ENCODE measurements at places on chromosomes 7 and 10.

DNA sequence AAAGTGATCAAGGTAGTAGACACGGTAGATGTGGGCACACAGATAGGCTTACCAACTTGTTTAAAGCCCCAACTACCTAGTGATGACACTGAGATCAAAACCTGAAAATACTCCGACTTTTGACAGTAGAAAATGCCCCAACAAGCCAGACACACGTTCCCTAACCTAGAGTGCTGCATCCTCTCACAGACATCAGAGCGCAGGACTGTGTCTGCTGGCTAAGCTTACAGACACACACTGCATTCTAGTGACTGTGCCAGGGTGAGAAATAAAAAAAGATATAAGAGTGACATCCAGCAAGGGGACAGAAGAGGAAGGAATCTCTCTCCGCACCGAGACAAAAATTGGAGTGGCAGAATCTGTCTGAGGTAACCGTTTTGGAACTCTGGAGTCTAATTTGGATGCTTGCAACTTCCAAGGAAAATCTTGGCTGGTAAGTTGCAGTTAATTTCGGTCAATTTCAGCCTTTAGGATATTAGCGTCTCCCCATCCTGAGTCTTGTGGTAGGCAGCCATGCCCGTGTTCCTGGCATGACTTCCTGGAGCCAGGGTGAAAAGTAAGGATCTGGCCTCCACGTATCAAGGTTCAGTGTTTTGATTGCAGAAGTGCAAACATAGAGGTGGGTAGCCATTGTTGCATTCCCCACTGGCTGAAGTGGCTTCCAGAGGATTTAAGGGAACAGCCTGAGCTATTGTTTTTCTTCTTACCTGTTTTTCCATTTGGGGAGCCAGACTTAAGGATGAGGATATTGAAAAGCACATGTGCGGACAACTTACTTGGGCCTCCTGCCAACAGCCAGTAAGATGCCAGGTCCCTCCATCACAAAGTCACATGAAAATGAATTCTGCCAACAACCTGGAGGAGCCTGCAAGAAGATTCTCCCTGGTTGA is 124.1 kb downstream of the SMURF1 start:
- DNase-seq, result no peak

DNA sequence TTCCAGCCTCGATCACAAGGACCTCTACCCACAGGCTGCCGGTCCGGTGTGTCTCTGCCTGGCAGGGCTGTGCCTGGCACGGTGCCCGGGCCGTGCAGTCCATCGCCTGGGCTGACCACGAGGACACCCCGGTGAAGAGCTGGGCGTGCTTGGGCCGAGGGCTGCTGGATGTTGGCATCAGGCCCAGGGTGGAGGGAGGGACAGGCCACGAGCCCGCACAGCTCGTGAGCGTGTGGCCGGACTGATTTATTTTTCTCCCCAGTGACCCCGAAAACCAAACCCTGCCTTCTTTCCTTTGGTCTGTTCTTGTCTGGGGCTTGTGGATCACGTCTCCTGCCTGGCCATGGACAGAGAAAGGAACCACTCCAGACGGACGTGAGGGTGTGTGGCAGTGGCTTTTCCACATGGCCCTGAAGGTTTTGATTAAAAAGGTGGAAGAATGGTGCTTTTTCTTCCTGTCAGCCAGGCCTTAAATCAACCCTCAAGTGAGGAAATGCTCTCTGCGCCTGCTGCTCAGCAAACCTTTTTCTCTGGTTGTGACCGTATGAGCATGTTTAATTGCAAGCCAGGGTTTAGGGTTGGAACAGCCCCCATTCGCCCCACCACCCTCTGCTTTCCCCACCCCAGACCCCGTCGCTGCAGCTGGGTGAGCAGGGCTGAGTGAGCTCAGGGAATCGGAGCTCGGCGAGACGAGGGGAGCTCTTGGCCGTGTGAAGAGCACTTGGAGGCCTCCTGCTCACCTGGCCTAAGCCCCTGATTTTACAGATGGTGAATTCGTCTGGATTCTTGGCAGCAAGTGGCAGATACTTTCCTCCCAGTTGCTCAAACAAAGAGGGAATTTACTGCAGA is 130.1 kb downstream of the RGS10 start:
- peak; percentile 81 for DNase-seq

DNA sequence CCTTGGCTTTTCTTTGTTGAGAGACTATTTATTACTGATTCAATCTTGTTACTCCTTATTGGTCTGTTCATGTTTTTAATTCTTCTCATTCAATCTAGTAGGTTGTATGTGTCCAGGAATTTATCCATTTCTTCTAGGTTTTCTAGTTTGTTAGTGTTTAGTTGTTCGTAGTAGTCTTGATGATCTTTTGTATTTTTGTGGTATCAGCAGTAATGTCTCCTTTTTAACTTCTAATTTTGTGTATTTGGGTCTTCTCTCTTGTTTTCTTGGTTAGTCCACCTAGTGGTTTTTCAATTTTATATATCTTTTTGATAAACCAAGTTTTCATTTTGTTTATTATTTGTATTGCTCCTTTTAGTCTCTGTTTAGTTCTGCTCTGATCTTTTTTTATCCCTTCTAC is 546.9 kb upstream of the TPK1 start:
- DNase-seq, result no peak

GRCh38 chr10:52814506-52814905 is 41.9 kb upstream of the MBL2 start:
- no peak for DNase-seq

GRCh38 chr7:4951903-4952636 is 6.9 kb downstream of the MMD2 start:
- DNase-seq, result no peak

DNA sequence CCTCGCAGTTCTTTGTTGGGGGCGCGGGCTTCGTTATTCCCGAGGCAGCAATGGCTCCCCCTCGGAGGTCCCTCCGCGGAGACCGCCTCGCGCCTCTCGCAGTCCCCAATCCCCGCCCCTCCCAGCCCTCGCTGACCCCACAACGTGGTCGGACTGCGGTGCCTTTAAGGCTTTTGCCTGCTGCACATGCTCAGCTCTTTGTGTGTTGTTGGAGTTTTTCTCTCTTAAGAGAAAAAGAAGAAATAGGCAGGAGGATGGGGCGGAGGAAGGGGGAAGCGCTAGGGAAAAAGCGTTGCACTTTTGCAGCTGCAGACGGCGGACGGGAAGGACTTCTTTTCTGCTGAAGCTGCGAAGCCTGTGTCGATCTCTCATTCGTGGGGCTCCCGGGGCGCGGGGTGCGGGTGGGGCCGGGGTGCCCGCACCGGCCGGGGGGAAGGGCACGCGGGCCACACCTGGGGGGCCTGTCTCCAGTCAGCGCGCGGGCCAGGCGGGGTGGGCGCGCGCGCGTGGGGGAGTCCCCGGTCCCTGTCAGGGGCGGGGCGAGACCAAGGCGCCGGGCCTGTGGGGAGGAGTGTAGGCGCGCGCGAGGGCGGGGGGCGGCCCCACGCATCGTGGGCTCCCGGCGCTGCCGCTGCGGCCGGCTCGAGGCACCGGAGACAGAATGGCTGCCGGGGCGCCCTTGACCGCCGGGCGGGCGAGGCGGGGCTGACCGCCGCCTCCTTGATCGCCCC is 445 bp upstream of the ATRNL1 start:
- peak; percentile 83 for DNase-seq

- no peak for DNase-seq
Measured at GRCh38 chr7:96328016-96328415, 6.1 kb upstream of the SLC25A13 start.

DNA sequence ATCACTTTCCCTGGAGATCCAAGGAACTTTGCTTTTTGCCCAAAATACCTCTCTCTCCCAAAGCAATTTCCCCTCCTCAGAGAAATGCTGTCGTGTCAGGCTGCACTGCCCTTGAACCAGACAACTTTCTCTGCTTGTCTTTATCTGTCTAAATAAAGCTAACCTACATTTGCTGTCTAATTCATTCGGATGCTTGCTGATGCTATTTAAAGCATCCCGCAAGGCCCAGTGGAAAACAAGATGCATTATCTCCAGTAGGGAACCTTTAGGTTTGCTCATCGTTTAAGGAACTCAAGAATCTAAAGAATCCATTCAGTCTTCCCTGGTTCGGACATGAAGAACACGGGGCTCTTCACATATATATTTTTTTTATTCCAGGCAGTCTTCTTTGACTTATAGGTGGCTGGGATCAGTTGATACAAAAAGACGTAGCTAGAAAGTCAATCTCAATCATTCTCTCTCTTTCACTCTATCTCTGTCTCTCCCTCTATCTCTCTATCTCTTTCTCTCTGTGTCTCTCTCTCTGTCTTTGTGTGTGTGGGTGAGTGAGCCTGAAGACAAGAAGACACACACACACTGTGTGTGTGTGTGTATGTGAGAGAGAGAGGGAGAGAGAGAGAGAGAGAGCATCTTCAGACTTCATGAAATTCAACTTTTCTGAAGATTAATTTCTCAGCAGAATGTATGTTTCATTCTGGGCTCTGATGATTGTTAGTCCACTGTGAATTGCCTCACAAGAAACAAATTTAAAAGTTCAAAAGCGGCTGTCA is 92.8 kb upstream of the MKLN1 start:
- no peak for DNase-seq
